H4 (cell line): ENCODE measurements at places on chromosomes 5 and 9. TPM values are rescaled to one million over a fixed set of nuclear protein-coding genes. Genes with fewer than 3 reads are reported as not detected.

DNA sequence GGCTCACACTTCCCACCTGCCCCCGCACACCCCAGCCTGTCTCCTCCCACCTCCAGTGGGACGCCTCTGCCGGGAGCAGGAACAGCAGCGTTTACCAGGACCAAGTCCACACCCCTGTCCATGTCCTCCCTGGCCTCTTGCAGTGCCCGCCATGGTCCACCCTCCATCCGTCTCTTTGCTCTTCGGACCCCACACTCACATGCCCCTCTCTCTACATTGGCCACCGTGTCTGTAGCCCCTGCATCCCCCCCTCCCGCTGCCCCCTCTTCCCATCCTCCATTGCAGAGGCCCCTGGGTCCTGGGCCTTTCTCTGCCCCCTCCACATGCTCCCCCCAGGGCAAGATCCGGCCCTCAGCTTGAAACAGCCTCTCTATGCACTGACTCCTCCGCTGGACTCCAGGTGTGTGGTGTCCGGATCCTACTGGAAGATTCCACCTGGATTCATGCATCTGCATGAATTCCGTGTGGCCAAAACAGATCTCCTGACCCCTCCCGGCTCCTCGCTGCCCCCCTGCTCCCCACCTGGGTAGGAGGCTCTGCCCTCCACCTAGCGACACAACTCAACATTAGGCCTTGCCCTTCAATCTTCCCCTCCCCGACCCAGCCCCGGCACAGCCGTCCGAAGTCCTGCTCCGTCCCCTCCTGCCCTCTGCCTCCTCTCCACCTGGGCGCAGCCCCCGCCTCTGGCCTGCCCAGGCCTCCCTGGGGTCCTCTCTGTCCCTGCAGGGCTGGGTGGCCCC lies 168.5 kb downstream of the OLFM1 start:
- DNase-seq: no peak

- DNase-seq: no peak
These were observed 68.9 kb downstream of the COMMD10 start for GRCh38 chr5:116153687-116154174.

DNA sequence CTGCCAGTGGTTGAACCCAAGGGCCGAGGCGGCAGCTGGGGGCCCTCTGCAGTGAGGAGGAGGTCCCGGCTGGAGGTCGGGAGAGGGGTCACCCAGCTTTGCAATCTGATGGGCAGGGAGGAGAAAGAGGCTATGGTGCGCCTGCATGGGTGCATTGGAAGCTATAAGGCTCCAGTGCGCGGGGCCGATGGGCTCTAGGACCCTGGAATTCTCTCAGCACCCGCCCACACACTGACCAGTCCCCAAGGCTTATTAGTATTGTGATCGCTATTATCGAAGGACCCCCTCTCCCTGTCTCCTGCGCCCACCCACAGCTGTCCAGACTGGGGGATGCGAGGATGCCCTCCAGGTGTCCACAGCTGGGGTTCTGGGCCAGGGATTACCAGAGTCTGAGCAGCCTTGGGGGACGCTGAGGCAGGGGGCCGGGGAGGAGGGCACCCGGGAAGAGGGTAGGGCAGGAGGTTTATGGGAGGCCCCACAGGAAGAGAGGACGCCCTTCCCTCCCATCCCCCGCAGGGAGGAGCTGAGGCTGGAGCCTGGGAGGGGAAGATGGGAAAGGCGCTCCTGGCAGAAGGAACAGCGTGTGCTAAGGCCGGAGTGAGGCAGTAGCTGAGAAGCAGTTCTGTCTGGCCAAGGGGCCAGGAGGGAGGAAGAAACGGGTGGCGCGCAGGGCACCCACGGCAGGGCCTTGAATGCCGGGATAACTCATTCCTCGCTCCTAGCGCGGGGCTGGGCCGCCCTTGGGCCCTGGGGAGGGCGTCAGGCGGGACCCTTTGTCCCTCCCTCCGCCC lies 24.2 kb downstream of the C9orf50 start:
- DNase-seq: no peak

DNA sequence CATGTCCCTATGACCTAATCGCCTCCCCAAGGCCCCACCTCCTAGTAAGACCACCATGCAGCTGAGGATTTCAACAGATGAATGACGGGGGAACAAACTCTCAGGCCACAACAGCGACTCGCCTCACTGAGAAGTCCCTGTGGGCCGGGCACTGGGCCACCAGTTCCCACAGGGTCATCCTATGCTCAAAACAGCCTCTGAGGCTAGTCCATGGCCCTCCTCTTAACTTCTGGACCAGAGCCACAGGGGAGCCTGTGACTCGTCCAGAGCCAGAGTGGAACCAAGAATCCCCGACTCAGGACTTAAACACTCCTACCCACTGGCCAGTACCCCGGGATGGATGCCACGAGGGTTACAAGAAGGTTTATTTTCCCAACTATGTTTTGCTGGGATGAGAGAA lies 12.3 kb downstream of the GFPT2 start:
- no peak for DNase-seq

DNA sequence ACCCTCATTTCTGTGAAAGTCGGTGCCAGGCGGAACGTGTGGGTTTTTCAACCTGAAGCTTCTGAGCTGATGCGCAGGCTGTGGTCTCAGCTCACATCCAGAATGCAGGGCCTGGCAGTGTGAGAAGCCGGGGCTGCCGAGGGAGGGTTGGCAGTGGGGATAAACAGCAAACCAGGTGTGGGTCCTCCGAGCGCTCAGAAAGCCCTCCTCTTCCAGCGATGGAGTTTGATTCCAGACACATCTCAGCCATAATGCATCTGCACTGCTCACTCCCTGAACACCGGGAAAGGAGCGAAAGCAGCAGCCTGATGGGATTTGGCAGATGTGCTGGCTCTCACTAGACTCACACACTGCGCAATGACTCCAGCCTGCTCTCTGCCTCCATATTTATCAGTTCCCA lies 280.1 kb downstream of the HSPA4 start:
- no peak for DNase-seq

- no peak for DNase-seq
These were observed 91.0 kb downstream of the HSPA4 start for GRCh38 chr5:133142782-133143181.

GRCh38 chr5:78633700-78634099 lies 14.9 kb downstream of the LHFPL2 start:
- no peak for DNase-seq

GRCh38 chr5:55471468-55471867 lies 63.3 kb downstream of the PLPP1 start:
- no peak for DNase-seq

The C5orf15 gene
- total RNA-seq: 141 and 166 TPM in 2 replicates
